ENCODE measurements at places on chromosomes 6 and 20.

DNA sequence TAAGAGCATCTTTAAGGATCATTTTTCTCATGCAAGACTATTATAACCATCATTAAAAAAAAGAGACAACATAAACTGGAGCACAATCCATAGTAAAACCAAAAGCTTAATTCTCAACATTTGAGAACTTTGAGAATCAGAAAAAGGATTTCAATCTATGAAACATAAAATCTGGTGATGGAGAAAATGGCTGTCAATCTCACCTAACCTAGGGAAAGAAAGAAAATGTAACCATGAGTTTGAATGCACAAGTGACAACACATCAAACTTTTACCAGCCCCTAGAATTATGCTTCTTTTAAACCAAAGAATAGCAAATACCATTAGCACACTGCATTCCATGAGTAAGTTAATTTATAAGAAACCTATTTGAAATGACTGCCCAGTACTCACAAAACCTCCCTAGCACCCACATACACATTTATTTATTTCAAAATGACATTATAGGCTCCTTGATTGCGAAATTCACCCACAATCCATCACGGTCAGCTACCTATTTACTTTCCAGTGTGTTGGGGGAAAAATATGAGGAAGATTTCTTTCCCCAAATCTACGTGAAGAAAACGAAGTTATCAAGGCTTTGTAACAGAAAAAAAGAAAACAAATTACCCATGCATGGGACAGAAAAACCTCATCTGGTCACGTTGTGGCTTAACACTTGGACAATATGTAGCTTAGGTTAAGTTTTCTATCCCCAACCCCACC, 828 bp downstream of the ASCC3 start:
- DNase-seq: no peak

DNA sequence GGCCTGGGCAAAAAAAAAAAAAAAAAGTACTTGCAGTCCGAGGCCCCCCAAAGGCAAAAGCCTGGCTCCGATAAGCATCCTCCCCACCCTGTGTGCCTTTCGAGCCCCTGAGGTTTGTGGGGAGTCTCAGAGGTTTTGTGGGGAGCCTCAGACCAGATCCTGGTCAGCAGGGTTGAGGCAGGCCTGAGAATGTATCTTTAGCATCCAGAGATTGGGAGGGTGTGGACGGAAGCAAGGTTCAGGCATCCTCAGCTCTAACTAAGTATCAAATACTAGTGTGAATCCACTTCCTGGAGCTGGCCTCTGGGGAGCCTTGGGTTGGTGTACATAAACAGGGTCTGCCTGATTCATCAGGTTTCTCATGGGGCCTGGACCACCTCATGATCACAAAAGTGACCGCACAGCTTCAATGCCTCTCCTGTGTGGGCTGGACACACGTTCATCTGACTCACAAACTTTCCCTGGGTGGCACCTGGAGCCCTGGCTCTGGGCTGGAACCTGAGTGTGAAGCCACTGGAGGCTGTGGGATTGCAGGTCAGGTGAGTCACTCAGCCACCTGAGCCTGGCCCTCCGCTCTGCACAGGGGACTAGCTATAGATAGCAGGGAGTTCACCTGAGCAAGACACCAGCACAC, 24.4 kb downstream of the PCMTD2 start:
- no peak for DNase-seq

GRCh38 chr20:61437280-61438206, 185.5 kb downstream of the CDH4 start:
- peak; percentile 42 for DNase-seq

DNA sequence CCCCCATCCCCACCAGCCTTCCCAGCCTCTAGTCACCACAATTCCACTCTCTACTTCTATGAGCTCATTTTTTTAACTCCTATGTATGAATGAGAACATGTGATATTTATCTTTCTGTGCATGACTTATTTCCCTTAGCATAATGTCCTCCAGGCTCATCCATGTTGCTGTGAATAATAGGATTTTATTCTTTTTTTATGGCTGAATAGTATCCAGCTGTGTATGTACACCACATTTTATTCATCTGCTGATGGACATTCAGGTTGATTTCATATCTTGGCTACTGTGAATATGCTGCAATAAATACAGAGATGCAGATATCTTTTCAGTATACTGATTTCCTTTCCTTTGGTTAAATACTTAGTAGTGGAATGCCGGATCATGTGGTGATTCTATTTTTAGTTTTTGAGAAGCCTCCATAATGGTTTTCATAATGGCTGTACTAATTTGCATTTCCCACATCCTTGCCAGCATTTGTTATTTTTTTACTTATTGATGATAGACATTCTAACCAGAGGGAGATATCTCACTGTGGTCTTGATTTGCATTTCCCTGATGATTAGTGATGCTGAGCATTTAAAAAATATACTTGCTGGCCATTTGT, 194.9 kb downstream of the PACRG start:
- DNase-seq: no peak

DNA sequence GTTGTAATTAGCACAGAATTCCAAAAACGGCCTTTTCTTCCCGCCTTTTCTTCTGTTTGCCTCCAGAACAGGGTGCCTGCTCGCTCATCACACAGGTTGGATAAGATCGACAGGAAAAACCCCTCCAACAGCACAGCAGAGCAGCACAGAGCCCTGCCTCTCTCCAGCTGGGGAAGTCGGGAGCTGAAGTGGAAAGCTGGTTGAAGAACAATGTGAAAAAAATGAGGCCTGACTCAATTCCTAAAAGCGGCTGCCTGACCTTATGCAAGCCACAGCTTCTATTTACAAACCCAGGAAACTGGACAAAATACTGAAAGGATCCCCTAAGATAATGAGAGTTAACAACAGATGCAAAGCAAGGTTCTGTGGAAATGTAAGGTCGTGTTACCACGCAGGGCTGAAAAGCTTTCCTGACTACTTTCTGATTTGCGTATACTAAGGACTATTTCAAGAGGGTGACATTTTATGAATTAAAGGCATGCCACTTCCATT, 116.9 kb downstream of the TTLL2 start:
- no peak for DNase-seq
